ENCODE measurements at places on chromosomes 5 and 9.

- DNase-seq = no peak
Measured at GRCh38 chr9:119003201-119003611, 366.0 kb downstream of the BRINP1 start.

DNA sequence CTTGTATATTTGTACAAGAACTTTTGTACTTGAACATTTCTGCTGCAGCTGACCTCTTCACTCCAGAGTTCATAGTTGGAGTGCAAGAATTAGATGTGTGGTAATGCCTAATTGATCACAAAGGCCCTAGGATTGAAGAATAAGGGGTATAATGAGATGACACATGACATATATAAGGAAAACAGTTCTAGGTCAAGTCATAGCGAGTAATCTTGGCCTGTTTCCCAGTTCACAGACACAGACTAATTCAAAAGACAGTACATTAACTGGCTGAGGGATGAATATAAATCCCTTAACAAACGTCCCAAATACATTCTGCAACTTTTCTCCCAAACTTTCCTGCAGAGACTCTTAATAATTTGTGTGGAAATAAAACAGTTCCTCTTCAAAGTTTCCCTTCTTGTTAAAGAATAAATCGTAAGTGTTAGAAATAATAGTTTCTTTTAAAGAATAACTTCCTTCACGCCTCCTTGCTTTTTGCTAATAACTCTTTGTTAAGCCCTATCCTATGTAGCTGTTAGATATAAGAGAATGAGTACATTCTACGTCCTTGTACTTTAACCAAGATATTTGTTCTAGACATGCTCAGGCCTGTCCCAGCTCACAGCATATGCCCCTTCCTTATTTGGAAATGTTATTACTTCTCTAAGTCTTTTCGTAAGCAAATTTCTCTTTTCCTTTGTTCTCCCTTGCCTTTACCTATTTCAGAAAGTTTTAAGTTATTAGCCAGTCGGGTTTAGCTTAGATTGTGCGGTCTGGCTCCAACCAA lies 556.4 kb upstream of the CTNND2 start:
- DNase-seq = no peak

GRCh38 chr9:128429513-128430086 lies 8.9 kb downstream of the CERCAM start:
- DNase-seq = no peak

- DNase-seq = no peak
Measured at GRCh38 chr5:61228691-61229280, 66.5 kb upstream of the SMIM15 start.

DNA sequence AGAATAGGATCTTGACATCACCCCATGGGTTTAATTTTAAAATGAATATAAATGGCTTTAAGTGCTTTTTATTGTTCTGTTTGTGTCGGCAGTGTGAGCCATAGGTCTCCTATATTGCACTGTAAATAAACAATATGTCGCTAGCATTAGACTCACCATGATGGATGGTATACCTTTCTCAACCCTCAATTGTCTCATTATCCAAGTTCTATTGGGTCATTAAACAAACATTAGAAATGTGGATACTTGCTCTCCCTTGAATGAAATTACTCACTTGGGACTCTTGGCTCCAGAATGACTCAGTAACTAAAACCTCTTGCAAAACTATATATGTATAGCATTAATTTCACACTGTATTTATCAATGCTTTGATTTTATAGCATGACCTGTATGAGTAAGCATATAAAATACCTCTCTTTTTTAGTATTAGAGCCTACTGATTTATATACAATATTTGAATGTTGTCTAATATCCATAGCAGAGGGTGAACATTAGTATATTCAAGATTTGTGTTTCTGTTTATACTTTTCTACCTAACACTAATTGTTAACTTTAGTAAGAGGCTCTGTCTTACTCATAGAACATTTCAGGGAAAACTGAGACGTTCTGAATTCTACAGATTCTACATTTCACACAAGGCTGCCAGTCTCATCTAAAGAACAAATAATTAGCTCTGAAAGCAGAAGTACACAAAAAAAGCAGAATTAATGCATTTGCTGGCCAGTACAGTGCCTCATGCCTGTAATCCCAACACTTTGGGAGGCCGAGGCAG lies 303.8 kb upstream of the PRR16 start:
- no peak for DNase-seq

DNA sequence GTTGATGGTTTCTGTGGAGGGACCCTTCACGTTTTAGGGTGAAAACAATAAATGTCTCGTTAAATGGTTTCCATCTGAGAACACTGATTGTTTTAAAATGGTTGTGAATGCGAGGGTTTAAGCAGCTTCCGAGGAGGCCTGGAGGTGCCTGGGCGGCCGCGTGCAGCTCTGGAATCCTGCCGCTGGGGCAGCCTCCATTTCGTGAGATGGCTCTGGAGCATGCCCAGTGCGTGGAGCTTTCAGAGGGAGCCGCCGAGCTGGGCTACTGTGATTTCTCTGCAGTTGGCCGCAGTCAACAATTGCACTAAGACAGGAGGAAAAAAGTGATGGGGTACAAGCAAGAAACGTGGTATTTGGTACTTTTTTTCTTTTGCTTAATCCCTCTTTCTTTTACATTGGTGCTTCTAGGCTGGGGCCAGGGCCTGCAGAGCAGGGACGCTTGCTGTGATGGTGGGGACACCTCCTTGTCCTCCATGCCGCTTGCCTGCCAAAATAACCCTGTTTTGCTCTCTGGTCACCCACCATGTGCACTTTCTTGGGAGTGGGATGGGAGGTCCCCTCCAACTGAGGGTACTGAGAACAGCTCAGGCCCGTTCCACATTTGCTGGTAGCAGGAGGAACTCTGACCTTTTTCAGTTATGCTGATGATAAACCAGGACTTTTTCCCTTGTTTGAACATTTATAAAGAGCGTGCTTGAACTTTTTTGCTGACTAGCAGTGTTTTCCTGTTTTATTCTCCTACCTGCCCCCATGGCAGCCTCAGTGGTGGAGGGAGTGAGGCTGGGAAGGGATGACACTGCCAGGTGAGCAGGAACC lies 47.1 kb downstream of the EHMT1 start:
- DNase-seq = no peak

GRCh38 chr9:130996676-130997394 lies 12.1 kb upstream of the LAMC3 start:
- DNase-seq = no peak

- DNase-seq = no peak
Measured at GRCh38 chr5:1827025-1827885, 26.0 kb downstream of the NDUFS6 start.

DNA sequence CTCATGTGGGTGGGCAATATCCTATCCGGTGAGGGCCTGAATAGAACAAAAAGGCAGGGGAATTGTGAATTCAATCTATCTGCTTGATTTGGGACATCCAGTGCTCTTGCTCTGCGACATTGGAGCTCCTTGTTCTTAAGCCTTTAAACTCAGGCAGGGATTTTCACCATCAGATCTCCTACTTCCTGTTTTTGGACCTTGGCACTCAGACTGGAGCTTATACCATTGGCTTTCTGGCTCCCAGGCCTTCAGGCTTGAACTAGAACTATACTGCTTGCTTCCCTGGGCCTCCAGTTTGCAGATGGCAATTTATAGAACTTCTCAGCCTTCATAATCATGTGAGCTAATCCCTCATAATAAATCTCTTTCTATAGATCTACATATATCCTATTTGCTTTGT lies 134.3 kb upstream of the CLINT1 start:
- no peak for DNase-seq

- DNase-seq = no peak
Measured at GRCh38 chr9:85172001-85172978, 502.8 kb downstream of the NTRK2 start.
